ENCODE measurements at places on chromosomes 2 and 18.

GRCh38 chr2:237486819-237487448 lies at the start of gene MLPH:
TSS of gene MLPH (plus strand) at chr2:237487251. CDS start at chr2:237493427, 6,176 bp downstream.
- DNase-seq, result no peak

GRCh38 chr18:23269928-23270327 lies 134.6 kb downstream of the CABLES1 start:
- no peak for DNase-seq

GRCh38 chr2:188909036-188909435 lies 65.1 kb upstream of the COL3A1 start:
- no peak for DNase-seq

GRCh38 chr2:58860586-58860985 lies 619.5 kb upstream of the FANCL start:
- no peak for DNase-seq

GRCh38 chr2:241142593-241142992 lies 6.7 kb downstream of the PASK start:
- no peak for DNase-seq

DNA sequence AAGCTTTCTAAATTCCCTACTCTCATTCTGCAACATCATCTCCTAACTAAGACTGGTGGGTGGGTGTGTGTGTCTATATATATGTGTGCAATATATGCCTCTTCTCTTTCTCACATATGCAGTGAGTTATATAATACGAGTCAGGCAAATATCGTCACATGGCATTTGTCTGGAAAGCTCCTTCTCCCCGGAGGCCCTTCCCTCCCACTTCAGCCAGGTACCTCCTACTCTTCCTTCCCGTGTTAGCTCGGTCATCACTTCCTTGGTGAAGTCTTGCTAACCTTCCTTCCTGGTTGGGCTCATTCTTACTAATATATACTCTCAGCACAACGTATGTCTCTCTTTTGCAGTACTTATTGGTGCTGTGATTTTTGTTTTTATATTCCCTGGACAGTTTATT lies 66.4 kb upstream of the NCK2 start:
- no peak for DNase-seq

Data from stimulated activated CD8-positive, alpha-beta memory T cell treated with anti-CD3 and anti-CD28 coated beads, Interleukin-2, amount 100 ng/mL, for 48 hours (primary cell).